Muscle of leg (tissue), 16 donors: ENCODE measurements at places on chromosomes 5 and 9. TPM values are rescaled to one million over a fixed set of nuclear protein-coding genes. Genes with fewer than 3 reads are reported as not detected.

The RNF208 gene
- polyA plus RNA-seq: 2.4 TPM

The KIF27 gene
- polyA plus RNA-seq: 7.0 TPM

The F2RL1 gene
- polyA plus RNA-seq: 0.39 TPM

The GRM6 gene
- 0.23 TPM for polyA plus RNA-seq

The C5orf63 gene
- polyA plus RNA-seq: 6.8 TPM

The SPINK4 gene
- polyA plus RNA-seq: 0.58 TPM

The TAF1L gene
- 0.04 TPM for polyA plus RNA-seq

GRCh38 chr5:173319646-173320045 is 8.6 kb downstream of the STC2 start:
- DNase-seq: peak; percentile 75

GRCh38 chr5:35466746-35467145 is 150.9 kb upstream of the SPEF2 start:
- no peak for DNase-seq

- DNase-seq: no peak
These were observed 159.3 kb downstream of the GABBR2 start for GRCh38 chr9:98549401-98549800.

DNA sequence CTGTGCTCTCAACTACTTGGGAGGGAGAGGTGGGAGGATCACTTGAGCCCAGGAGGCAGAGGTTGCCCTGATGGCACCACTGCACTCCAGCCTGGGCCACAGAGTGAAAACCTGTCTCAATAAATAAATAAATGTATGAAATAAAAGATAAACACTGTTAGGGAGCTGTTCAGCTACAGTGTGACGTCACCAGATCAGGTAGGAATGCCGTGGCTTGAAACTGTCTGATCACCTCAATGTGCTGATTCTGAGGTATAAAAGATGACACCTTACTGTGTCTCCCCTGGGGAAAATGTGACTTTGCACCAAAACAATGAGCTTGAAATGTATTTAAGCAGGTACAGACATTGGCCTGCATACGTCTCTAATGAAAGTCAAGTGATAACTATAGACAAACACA is 133.3 kb downstream of the ADAMTS16 start:
- DNase-seq: no peak

- DNase-seq: no peak
These were observed 280.4 kb downstream of the FER start for GRCh38 chr5:109027983-109028607.

- DNase-seq: peak; percentile 17
These were observed 75.7 kb downstream of the TEK start for GRCh38 chr9:27184556-27185351.

- DNase-seq: peak; percentile 35
These were observed 74.6 kb downstream of the LRRC70 start for GRCh38 chr5:62653001-62653863.

DNA sequence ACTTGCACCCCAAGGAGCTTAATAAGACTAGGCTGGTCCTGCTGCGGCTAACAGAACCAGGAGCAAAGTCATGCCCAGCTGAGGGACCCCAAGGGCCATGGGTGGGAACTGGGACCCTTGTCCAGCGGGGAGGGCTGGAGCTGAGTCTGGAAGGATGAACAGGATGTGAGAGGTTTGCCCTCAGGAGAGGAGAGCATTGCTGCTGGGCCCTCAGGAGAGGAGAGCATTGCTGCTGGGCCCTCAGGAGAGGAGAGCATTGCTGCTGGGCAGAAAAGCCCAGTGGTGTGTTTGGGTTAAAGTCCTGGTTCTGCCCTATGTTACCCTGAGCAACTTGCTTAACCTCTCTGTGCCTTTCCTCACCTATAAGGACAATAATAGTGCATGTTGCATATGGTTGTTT is 125.8 kb downstream of the MACROH2A1 start:
- DNase-seq: no peak

DNA sequence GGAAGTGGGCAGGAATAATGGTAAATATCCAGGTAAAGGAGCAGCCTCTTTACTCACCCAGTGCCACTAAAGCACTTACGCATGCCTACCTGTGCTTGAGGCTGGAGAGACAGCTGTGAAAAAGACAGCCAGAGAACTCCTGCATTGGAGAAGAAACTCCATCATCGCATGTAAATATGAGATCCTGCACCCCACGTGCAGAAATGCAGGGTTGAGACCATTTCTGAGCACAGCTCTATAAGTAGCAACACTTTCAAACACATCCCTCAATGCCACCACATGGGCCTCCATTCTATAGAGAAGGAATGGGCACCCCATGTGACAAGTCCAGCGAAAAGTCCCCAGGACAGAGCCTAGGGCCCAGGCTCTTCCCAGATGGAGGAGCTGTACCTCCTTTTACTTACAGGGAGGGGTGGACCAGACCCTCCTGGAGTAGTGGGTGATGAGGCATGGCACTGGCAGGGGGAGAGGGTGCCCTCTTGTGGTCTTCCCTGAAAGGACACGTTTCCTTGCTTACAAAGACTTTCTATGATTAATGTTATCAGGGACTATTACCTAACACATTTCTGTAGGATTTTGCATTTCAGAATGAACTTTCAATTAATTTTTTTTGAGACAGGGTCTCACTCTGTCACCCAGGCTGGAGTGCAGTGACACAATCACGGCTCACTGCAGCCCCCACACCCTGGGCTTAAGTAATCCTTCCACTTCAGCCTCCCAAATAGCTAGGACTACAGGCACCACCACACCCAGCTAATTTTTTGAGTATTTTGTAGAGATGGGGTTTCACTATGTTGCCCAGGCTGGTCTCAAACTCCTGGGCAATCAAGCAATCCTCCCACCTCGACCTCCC is 55.3 kb upstream of the IL17B start:
- peak; percentile 69 for DNase-seq

DNA sequence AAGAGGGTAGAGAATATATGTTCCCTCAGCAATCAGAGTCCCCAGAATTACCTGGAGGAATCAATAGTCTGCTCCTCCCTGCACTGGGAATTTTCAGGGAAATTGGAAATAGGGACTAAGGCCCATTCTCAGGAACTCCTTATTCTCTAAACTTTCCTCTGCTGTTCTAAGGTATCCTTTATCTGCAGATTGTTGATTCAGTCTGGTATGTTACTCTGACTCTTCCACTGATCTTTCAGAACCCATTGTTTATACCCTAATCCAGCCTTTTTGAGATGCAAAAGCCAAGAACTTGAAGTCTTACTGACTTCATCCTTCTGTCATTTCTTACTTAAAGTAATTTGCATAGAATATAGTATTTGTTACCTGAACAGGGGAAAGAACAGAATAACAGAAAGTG is 143.5 kb upstream of the PPP1R2B start:
- no peak for DNase-seq

DNA sequence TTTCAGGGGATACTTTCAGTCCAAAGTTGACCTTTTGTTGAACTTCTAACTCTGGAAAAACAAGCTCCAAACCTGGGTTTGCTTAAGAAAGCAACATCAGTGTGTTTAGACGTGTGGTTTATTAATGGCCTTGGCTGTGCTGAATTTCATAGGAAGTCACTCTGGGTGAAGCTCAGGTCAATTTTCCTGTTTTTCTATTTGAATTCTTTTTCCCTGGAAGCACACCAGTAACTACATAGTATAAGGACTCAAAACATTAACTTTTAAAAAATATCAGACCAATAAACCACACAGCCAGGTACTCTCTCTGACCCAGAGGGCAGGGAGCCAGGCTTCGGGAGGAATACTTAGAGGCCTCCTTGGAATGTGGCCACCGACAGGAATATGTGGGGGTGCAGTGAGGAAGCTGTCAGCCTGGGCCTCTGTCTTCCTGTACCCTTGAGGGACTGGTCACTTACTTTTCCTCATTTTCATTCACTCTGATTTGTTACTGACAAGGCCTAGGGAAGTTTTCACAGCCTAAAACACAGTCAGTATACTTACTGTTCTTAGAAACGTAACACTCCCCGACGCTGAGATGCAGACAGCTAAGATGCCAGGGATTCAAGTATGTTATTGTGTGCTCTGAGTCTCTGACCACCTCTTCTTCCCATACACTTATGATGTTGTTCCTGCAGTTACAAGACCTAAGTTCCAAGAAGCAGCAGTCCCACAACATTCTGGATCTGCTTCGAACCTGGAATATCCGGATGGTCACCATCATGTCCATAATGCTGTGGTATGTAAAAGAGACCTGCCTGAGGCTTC is 18.9 kb downstream of the SLC22A5 start:
- peak; percentile 87 for DNase-seq

DNA sequence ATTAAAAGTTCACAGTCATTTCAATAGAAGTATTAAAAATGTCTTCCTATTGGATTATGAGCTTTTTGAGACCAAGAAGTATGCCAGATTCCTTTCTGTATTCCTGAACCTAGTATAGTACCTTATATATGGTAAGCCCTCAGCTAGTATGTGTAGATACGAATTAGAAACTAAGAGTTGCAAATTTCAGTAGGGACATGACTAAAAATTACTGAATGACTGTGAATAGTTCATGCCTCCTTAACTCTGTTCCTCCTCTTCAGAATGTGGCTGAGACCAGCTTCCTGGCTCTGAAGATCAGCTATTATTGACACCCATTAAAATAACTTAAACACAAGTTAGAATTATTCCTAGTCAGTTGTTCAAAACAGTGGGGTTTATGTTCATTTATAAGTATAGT is 19.7 kb downstream of the KDM3B start:
- DNase-seq: no peak

GRCh38 chr5:139742173-139742903 is 53.3 kb upstream of the PSD2 start:
- DNase-seq: peak; percentile 1

GRCh38 chr5:91011029-91011428 is 372.1 kb downstream of the ARRDC3 start:
- no peak for DNase-seq

DNA sequence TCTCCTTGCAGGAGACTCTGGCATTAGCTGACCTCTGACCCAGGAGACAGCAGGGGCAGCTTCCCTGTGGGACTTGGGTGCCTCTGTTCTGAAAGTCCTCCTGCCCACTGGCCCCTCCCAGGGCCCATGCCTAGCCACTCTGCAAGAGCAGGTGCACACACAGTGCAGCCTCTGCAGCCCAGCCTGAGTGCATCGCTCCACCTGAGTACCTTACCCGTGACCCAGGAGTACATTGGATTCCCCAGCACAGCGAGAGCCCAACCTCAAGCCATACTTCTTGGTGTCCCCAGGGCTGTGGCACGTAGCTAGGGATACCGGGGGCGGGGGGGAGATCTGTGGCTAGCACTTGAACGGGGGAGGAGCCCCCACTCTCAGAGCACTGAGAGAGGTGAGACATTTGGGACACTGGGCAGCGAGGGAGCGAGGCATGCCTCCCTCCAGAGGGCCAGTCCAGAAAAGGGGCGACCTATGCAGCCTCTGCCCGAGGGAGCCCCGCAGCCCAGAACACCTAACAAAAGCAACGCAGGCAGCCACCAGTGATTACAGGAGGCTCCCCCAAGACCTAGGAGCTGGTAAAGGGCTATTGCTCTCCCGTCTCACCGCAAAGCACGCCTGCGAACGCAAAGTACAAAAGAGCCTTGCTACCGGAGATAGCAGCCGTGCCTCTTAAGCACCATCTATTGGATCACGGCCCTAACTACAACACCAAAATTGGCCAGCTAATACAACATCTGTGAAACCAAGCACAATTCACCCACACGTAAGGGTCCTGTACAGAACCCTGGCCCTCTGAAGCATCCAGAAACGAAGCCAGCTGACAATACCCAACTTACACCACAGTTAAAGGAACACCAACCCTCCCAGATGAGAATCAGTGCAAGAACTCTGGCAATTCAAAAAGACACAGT is 826 bp upstream of the PRDM9 start:
- DNase-seq: peak; percentile 25

DNA sequence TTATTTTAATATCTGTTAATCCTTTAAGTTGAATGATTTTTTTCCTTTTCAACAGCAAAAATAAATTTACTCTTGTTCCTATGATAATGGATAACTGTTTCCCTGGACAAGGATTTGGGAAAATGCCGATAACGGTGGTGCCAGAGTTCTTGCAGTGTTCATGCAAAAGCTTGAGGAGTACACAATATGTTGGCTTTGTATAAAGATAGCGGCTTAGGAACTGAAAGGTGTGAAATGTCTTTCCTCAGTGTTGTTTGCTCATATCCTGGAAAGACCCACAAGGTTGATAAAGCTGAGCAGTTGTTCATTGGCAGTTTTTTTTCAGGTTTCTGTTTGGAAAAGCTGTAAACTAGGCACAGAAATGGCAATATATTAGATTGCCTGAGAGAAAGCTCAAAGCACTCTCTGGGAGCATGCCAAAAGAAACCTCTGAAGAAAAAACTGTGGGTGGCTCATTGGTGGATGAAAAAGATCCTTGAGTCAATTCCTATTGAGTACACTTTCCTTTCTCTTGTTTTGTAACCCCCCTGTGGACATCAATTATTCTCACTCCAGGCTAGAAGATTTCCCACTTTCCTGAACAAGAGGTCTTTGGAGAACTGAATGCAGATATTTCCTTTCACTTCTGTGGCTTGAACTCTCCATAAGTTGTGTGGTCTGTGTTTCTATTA is 117.2 kb upstream of the RGMB start:
- DNase-seq: no peak

- DNase-seq: peak; percentile 46
These were observed 46.5 kb downstream of the USP20 start for GRCh38 chr9:129881547-129882324.

DNA sequence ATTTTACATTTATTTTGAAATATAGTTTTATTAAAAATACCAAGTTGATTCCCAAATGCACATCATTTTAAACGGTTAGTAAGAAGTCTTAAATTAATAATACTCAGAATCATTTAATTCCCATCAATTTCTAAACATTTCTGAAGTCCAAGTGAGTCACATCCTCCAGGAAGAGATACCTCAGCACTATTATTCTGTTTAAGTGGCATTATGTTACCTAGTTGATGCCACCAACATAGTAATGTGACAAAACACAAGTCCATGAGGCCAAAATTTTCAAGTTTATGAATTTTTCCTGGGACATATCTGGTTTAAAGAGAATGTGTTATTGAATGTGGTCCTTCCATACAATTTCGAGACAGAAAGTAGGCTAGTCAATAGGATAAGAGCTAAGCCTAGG is 1348.3 kb upstream of the CDH9 start:
- no peak for DNase-seq

DNA sequence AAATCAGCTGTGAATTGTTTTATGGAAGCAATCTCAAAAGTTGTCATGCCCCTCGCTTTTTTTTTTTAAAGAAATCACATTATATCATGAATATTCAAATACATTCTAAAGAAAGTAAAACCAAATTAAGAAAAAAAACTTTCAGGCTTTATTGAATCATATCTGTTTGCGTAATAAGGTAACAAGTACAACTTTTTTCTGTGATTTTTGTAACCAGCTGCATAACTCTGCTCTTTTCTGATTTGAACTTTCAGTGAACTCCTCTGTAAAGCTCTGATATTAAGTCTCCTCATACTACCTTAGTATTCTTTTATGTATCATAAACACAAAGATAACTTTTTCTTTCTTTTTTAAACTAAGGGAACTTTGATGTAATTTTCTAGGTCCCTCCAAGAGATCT is 65.3 kb downstream of the CWC27 start:
- no peak for DNase-seq

DNA sequence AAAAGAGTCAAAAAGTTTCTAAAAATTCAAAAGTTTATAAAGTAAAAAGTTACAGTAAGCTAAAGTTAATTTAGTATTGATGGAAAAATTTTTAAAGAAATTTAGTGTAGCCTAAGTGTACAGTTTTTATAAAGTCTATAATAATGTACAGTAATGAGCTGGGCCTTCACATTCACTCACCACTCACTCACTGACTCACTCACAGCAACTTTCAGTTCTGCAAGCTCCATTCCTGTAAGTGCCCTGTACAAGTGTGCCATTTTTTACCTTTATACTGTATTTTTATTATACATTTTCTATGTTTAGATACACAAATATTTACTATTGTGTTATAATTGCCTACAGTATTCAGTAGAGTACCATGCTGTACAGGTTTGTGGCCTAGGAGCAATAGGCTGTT is 239.5 kb upstream of the MAP3K1 start:
- no peak for DNase-seq

GRCh38 chr5:100157066-100157465 is 378.1 kb upstream of the FAM174A start:
- no peak for DNase-seq
